ENCODE measurements at places on chromosomes 12 and 14. TPM values are rescaled to one million over a fixed set of nuclear protein-coding genes. Genes with fewer than 3 reads are reported as not detected.

Gene LALBA
- total RNA-seq, result not detected

Gene VRTN
- total RNA-seq, result not detected

Gene ESPL1
- total RNA-seq, result 60.8 TPM

Gene ERO1A
- 120 TPM for total RNA-seq

Gene SPIC
- total RNA-seq, result not detected

Gene ORMDL2
- 35.6 TPM for total RNA-seq

All from activated CD4-positive, alpha-beta T cell treated with anti-CD3 and anti-CD28 coated beads for 36 hours (primary cell).